Dermis blood vessel endothelial cell (primary cell): ENCODE measurements at places on chromosomes 2 and 18. TPM values are rescaled to one million over a fixed set of nuclear protein-coding genes. Genes with fewer than 3 reads are reported as not detected.

- no peak for DNase-seq
These were observed 140.1 kb upstream of the AQP4 start for GRCh38 chr18:27005589-27005988.

DNA sequence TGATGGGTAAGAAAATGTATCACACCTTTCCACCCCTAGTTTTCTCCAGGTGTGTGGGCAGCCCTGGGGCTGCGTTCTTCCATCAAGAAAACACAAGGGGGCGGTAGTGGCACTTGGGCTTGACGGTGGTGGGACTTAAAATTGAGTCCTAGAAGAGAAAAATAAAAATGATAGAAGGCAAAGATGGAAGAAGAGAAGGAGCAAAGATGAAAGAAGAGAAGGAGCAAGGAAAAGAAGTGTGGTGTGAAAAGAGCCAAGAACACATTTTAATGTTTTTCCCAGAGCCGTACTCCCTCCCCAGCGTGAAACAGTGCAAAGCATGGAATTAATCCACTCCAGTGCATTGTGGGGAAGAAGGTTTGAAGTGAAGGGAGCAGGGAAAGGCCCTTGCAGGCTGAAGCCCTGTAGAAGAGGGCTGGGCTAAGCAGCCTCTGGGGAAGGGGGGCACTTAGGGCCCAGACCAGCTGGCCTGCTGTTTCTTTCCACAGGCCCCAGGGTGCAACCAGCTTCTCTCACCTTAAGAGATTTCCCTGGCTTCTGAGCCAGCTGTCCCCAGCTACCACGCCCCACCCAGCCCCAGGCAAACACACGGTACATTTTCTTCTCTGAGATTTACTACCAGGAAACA lies 256.8 kb downstream of the RNF152 start:
- peak; percentile 79 for DNase-seq

GRCh38 chr2:158232476-158232875 lies 130.8 kb downstream of the UPP2 start:
- peak; percentile 59 for DNase-seq

- DNase-seq = peak; percentile 78
These were observed 27.2 kb upstream of the EML4 start for GRCh38 chr2:42141687-42142546.

GRCh38 chr2:118249531-118249930 lies 161.3 kb downstream of the INSIG2 start:
- DNase-seq = no peak

GRCh38 chr2:210584834-210585233 lies 28.4 kb downstream of the CPS1 start:
- DNase-seq = peak; percentile 9

DNA sequence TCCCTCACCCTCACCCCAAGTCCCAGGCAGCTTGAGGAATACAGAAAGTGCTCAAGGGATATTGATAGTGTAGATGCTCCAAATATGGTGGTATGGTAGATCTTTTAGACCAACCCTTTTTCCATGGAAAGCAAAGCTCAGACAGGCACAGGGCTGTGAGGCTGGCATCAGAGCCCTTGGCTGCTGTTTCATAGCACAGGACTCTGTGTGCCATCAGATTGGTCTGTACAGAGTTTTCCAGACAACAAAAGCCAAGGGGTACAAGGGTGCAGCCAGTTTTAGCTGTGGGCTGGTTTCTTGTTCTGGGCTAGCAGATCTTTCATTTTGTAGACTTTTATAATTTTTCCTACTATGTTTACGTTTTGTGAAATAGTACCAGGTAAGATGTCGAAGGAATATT lies 296.9 kb upstream of the TNP1 start:
- no peak for DNase-seq

DNA sequence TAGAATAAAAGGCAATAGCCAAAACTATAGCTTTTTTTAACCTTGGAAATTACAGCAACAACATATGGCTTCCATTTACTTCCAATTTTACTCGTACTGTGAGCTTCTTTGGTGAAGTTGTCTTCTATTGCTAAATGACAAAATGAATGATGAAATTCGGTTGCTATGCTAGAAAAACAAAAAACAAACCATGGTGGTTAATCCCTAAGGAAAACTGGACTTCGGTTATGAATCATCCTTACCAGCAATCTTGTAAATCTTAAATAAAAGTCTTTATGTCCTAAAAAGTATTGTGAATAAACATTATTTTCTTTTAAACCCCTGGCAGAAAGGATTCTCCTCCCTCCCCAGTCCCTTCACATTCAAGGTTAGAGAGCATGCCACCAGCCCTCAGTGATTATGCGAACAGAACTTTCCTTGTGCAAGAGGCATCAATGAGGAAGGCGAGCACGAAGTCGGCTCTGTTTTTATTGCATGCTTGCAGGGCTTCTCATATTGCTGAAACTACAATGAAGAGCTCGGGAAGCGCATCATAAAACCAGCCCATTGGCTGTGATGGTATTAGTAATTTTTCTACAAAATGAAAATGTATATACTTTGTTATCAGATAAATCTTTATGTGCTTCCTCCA lies 62.9 kb downstream of the ZNF521 start:
- peak; percentile 81 for DNase-seq

GRCh38 chr2:237134321-237135230 lies 48.9 kb downstream of the COPS8 start:
- DNase-seq = no peak

DNA sequence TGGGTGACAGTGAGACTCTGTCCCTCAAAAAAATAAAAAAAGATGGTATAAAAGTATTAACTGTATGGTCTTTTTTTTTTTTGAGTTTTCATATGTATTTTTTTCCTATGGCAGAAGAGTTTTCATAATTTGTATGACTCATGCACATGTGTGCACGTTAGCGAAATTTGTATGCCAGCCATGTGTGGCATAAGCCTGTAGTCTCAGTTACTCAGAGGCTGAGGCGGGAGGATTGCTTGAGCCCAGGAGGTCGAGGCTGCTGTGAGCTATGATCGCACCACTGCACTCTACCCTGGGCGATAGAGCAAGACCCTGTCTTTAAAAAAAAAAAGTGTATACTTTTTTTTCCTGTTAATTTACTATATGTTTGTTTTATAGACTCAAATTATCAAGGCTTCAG lies 160.8 kb downstream of the TGIF1 start:
- no peak for DNase-seq

DNA sequence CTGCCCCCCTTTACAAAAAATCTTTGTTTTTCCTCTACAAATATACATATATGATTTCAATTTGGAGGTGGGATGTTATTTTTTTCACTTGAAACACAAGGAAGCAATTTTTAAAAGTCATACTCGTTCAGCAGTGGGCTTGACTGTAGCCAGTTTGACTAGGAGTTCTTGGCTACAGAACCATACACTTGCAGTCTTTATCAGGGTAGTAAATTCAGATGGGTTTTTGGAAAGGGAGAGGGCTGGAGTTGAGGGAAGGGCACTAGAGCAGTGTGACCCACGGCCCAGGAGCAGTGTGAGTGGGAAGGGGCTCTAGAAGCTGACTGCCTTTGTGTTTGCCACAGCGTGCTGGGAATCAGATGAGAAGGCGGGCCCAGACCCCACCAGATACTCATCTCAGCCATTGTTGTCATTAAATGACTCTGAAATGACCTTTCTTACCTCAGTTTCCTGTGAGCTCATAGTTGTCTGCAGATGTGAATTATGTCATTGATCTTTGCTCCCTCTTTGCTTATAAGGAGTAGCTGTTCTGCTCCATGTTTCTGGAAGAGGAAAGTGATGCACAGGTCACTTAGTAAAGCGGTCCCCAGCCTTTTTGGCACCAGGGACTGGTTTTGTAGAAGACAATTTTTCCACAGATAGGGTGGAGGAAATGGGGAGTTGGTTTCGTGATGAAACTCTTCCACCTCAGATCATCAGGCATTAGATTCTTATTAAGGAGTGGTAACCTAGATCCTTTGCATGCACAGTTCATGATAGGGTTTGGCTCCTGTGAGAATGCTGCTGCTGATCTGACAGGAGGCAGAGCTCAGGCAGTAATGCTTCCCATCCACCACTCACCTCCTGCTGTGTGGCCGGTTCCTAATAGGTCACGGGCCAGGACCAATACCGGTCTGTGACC lies 116.8 kb downstream of the SPTBN1 start:
- peak; percentile 92 for DNase-seq

DNA sequence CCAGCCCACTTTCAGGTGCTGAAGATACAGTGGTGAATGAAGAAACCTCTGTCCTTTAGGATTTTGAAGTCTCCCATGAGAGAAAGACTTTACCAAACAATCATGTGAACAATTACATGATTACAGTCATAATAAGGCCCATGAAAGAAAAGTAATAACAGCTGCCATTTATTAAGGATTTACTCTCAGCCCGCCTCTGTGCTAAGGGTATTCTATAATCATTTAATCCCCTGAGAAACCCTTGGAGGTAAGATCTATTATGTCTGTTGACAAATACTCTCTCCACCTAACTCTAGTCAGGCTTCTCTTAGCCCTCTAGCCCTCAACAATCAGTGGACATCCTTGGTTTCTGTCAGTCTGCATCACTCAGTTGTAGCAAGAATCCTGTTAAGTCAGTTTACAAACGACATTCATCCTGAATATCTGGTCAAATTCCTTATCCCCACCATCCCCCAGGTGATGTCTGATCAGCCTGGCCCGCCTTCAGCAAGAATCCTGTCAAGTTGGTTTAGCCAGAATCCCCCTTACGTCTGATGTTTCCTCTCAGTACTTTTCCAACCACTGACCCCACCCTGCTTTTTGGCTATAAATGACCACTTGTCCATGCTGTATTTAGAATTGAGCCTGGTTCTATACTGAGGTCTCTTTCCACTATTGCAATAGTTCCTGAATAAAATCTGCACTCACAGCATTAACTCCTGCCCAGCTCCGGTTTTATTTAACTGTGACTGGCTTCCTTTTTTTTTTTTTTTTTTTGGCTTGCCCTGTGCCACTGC lies 12.2 kb upstream of the SOCS6 start:
- no peak for DNase-seq

- no peak for DNase-seq
These were observed 96.4 kb upstream of the TEX51 start for GRCh38 chr2:126802316-126802715.

DNA sequence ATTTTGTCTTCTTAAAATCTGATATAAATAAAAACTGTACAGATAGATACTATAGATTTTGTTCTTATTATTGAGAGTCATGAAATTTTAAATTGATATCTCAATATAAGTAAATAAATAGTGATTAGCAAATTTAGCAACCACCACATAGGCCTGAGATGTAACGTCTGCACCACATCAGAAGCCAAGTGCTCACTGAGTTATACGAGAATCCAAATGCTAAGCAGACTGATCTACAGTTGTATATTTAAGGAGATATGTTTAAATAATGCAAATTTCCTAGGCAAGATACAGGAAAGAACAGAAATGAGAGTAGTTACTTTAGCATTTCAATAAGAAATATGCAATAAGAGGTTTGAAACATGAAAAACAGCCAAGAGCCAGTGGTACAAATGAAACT lies 85.2 kb upstream of the UNC80 start:
- no peak for DNase-seq

GRCh38 chr18:30763902-30764350 lies 278.6 kb downstream of the DSC3 start:
- DNase-seq = no peak

DNA sequence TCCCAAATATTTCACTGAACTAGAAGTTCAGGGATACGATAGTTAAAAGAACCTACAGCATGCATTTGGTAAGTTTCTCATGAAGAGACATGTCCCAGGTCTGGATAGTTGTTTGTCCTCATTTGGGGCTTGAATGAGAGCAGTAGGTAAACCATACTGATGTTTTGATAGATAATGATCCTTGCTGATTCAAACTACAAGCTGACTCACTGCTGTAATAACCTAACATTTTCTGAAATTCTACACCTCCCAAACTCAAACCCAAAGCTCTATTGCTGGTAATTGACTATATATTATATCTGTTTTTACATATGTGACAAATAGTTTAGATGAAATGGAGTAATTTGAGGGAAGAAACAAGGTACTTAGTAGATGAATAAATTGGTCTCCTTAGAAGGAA lies 154.1 kb upstream of the BOD1L2 start:
- no peak for DNase-seq

DNA sequence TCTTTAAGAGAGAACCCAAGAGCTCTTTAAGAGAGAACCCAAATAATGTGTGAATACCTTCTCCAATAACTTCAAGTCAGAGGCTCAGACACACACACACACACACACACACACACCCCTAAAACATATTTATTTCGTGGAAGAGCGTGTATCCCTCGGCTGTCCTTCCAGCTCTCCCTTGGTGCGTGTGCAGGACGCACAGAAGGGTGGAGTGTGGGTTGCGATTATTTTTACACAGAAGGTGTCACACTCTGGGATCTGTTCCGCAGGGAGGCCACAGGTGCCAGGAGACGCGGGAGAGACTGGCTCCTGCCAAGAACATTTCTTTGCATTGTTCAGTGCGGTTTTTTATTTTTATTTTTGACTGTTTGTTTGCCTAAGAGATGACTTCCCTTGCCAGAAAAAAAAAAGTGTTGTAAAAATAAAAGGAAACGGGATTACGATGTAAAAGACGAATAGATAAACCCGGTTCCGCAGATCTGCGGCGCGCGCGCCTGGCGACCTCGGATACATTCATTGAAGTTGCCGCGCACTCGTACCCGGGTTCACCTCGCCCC lies 47.3 kb upstream of the ATP6V1B1 start:
- DNase-seq = no peak

DNA sequence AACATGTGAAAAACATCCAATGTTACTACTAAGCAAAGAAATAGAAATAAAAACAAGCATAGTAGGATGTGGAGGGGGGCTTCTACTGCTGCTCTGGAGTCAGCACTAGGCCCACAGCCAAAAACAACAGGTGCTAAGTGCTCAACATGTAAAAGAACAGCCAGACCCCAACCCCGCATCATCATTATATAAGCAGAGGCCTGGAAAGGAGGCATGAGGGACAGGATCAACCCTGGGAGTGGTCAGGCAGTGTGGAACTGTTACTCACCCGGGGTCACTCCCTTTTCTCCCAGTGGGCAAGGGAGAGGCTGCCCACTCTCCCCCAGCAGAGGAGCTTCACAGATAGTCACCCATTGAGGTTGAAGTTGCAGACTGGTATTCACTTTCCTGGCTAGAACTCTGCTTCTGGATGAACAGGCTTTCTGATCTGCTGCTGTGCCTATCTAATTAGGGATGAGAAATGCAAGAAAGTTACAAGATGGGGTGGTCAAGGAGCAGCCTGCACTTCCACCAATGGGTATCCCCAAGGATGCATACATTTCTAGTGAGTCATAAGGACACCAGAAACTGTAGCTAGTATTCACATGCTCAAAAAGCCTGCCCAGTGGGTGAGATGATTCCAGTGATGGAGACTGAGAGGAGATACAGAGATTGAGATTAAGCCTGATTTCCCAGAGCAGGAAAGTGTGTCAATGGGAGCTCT lies 480.1 kb upstream of the TCF4 start:
- no peak for DNase-seq

APCDD1 gene
- total RNA-seq = 0.14 and 0.34 TPM in 2 replicates

RAB6C gene
- total RNA-seq = under 0.01 TPM in 1 of 2 replicates, not detected in the other

ELOA2 gene
- total RNA-seq = not detected in 2 replicates

LHCGR gene
- not detected in 2 replicates for total RNA-seq

SCN3A gene
- total RNA-seq = 6.1 and 12.0 TPM in 2 replicates

ST8SIA5 gene
- 0.09 TPM in 1 of 2 replicates, not detected in the other for total RNA-seq

CCDC74A gene
- 2.2 and 6.5 TPM in 2 replicates for total RNA-seq

MEMO1 gene
- total RNA-seq = 37.3 and 49.1 TPM in 2 replicates
